ENCODE measurements at places on chromosomes 16 and 17.

DNA sequence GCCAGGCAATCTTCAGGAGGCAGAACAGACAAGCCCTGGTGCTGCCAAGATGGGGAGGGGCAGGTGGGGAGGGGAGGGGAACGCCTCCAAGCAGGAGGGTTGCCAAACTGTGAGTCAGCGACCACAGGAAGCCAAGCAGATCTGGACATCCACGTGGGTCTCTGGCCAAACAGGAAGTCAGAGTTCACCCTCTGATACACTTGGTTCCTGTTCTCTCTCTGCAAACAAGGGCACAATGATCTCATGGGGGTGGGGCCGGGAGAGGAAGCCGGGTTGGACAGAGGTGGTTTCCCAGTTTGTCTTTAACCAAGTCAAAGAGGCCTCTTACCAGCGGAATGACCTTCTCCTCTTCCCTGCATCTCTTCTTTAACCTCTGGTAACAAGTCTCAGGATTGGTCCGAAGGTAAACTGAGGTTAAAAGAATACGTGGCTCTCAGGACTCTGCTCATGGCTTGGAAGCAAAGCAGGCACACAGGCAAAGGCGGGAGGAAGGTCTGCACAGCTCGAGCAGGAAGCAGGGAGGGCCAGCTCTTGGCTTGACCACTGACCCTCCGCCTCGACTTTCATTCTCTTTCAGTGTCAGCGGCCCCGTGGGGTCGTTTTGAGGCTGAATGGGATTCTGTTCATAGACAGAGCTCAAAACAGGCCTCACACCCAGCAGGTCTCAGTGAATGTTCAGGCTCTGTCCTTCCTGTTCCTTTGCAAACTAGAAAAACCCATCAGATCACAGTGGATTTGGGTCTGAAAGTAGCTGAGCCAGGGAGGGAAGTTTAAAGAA, 32.9 kb downstream of the TK2 start:
- DNase-seq: peak; percentile 100

- DNase-seq: no peak
Observed at GRCh38 chr16:25679511-25679910, 12.2 kb upstream of the HS3ST4 start.

DNA sequence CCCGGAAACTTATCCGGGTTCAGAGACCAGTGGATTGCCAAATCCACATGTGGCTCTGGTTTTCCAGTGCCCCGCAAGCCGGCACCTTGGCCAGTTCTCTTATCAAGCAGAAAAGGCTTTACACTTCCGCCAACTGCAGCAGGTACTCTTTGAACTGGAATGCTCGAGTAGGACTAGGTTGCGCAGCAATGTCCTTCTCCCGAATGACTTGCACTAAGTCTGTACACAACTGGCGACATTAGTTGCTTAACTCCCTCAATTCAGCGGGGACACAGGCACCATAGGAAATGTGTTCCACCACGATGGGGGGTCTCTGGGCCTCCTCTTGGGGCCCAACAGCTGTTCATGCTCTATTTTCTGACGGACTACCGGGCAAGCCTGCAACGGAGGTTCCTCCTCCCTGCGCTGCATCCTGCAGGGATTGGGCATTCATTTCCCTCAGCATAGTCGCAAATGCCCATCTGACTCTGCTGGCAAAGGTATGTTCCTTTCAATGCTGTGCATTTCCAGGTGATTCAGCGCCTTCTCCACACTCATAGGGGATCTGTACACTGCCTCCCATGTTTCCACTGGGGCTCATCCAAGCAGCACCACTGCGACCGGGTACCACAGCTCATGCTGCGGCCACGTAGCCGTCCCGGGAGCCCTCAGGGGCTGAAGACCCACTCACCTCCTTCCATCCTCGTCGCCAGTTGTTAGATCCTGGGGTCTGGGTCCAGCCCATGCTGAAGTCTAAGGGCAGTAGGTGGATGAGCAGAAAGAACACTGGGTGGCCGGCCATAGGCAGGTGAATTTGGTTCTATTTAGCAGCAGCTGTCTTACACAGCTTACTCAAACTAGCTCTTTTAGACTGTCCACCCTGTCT, 34.2 kb upstream of the APPBP2 start:
- no peak for DNase-seq

DNA sequence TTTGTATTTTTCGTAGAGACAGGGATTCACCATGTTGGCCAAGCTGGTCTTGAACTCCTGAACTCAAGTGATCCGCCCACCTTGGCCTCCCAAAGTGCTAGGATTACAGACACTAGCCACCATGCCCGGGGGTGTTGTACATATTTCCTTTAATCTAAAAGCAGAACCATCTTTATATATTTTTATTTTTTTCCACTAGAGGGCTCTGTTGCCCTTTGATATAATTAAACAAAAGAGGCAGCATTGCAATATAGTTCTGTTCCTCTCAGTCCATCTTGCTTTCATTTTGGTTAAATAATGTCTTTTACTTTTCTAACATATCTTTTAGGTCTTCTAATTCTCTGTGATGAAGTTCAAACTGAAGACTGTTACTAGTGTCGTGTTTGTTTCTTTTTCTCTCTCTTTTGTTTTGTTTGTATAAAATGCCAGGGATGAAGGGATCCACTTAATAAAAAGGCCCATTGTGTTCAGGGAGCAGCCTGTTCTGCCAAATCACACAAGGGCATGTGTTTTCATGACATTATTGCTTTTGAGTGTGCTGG, 23.4 kb downstream of the WWOX start:
- peak; percentile 53 for DNase-seq

DNA sequence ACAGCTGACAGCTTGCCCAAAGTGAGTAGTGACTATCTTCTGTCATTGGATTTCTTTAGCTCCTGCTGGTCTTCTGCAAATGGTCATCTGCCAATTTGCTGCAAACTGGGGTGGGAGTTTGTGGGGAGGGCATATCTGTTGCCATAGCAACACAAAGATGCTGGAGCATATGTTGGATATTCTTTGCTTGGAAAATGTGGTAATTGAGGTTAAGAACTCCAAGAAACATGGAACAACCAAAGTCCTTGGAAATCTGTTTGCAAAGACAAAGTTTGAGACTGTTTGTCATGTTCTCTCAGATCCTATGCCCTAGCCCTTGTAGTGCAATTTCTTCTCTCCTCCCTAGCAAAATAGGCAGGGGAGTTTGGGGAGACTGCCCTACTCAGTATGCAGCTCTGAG, 155.3 kb downstream of the PRKCB start:
- no peak for DNase-seq

- DNase-seq: no peak
Observed at GRCh38 chr16:21689107-21689506, 25.3 kb downstream of the OTOA start.

GRCh38 chr17:64320613-64321553, 57.8 kb upstream of the TEX2 start:
- peak; percentile 86 for DNase-seq

DNA sequence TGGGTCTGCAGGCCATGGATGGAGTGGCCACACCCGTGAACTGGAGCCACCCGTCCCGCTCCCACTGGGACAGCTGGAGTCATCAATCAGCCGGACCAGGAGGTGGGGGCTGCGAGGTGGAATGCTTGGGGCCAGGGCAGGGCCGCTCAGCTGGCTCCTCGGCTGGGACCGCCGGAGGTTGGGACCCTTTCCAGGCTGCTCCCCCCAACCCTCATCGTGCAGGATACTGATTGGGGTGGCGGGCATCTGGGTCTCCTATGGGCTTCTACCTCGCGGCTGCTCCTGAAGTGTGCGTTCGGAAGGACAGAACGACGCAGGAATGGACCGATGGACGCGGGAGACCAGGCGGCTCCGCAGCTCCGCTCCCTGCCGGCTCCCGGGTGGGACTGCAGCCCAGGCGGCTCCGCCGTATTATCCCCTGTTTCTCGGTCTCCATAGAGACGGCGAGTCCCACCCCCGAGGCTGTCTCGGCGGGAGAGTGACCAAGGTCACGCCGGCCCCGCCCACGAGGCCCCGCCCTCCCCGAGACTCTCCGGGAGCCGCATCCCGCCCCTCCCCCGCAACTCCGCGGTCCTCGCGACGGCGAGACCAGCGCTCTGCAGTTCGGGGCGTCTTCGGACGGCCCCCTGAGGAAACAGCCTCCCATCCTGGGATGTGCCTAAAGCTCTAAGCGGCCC, at the start of gene TPPP3:
TPPP3 (minus strand) TSS at position 388 of the 677 bp plus-strand sequence. CDS start 2,387 bp downstream, outside the sequence.
- peak; percentile 51 for DNase-seq

- DNase-seq: no peak
Observed at GRCh38 chr16:66304151-66304550, 62.3 kb upstream of the CDH5 start.

DNA sequence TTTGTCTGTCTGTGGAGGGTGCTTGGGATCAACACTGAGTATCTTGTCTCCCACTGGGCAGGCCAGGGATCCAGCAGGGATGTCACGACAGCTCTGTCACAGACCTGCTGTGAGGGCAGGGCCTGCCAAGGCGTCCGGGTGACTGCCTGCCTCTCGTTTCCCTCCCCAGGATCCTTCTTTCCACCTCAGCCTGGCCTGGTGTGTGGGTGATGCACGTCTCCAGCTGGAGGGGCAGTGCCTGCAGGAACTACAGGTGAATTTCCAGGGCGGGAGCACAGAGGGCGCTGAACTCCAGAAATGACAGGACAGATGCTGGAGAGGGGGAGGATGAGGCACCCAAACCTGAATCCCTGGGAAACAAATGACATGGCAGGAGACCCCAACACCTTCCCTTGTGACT, 6.8 kb upstream of the MMP15 start:
- no peak for DNase-seq

DNA sequence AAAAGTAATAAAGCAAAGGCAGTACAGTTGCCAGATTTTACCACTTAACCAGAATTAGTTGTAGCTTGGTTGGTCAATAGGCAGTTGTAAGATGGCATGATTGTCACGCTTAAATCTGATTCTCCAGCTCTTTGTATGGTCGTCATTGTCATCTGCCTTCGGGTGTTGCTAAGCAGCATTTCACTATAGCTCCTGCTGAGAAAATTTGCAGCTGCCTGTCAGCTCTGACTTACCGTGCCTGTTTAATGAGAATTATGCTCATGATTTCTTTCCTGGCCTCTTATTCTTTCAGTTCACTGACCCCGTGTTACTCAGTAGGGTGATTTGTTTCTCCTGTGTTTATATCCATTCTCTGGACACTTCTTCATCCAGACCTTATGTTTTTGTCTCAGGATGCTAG, 66.7 kb downstream of the TANGO6 start:
- DNase-seq: no peak

- DNase-seq: no peak
Observed at GRCh38 chr16:53780051-53780450, 76.1 kb downstream of the FTO start.

GRCh38 chr16:18958621-18959029, 25.1 kb upstream of the TMC7 start:
- no peak for DNase-seq

DNA sequence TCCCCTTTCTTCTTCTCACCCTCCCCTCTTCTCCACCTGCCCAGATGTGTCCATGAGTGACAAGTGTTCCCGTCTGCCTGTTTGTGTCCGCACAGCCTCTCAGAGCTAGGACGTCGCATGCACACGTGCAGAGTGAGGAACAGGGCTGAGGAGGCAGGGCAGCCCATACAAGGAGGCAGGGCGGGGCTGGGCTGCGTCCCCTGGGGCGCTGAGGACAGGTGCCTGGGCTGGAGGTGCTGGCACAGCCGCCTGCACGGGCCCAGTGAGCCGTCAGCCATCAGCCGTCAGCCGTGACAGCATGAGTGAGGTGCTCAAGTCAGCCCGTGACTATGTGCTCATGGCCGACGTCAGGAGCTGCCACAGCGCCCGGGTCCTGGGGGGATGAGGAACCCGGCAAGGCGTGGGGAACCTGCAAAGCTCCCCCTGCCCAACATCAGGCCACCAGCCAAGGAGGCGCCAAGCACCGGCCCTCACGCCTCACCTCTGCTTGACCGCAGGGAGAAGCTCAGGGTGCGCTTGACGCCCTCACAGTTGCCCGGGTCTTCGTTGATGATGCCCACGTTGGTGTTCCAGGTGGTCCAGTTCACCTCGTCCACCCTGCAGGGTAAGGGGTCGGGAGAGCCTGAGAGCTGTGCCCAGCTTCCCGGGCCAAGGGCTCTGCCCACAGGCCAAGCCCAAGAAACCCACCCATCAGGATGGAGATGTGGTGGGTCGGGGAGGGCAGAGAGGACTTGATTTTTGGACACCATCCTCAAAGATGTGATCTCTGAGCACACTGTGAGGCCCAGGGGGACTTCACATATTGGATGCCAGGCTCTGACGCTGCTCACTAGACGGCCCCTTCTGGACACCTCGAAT, 13.7 kb upstream of the TRPV3 start:
- no peak for DNase-seq

DNA sequence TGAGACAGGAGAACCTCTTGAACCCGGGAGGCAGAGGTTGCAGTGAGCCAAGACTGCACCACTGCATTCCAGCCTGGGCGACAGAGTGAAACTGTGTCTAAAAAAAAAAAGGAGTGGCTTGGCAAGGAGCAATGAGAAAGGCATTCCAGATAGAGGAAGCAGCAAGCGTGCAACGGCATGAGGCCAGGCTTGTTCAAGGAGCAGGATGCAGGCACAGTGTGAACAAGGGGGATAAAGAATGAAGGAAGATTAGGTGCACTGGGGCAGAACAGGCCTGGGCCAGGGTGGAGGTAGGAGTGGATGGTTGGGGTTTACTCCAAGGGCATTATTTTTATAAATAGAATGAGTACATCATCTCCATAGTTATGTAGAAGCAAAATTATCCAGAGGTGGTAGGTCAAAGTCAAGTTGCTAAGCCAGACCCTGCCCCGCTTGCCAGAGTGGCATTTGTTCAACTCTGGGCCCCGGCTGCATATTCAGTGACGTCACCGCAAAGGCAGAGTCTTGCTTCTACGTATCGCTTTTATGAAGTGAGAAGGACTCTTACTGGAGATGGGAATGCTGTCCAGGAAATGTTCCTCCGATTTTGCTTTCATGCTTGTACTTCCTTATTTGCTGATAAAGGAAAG, 100.2 kb downstream of the KATNIP start:
- DNase-seq: no peak

GRCh38 chr17:63573634-63574033, 23.4 kb downstream of the DCAF7 start:
- DNase-seq: no peak

DNA sequence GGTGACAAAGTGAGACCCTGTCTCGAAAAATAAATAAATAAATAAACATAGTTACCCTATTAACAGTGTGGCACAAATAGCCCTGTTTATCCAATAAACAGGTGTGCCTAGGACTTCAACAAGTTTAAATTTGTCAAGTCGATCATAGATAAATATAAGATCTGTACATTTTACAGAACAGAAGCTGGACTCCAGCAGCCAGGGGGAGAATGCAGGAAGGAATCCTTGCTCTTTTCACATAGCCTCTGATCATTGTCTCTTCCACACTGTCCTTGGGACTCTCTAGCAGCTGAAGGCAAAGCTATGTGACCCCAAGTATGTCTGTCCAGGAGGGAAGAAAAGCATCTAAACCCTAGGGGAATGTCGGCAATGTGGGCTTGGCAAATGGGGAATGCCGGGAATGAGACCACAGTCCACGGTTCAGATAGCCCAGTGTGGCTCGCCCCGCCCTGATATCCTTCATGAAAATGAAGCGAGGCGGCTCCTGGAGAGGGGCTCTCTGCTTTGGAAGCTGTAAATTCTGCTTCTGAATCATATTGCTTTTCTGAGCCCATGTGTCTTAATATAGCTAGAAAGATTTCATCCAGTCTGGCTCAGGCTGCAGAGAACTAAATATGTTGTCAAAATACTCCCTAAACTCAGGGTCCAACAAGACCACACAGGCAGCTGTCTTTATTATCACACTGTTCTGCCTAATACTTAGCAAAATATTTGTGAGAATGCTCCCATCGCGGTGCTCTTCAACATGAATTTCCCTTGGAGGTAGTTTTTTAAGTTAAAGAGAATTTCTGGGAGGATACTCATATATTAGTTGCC, 24.9 kb upstream of the GRB2 start:
- no peak for DNase-seq

Measured in dermis microvascular lymphatic vessel endothelial cell (primary cell).